ENCODE measurements at places on chromosomes 3 and 15.

GRCh38 chr15:24899795-24900194, 55.0 kb upstream of the SNRPN start:
- no peak for DNase-seq

DNA sequence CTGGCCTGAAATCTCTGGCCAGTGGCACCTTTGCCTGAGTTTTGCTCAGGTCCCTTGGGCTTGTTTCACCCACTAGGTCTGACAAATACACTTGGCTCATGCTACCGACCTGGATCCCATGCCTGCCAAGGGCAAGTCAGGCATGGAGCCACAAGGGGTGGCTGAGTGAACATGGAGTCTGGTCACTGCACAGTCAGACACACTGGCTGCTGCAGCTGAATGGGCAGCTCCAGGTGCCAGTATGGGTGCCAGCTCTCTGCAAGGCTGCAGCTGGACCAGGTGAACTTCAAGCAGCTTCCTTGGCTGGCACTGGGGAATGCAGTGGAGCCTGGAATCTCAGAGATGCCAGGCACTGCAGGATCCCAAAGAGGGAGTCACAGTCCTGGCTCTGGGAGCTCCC, 170.3 kb downstream of the NECTIN3 start:
- no peak for DNase-seq

DNA sequence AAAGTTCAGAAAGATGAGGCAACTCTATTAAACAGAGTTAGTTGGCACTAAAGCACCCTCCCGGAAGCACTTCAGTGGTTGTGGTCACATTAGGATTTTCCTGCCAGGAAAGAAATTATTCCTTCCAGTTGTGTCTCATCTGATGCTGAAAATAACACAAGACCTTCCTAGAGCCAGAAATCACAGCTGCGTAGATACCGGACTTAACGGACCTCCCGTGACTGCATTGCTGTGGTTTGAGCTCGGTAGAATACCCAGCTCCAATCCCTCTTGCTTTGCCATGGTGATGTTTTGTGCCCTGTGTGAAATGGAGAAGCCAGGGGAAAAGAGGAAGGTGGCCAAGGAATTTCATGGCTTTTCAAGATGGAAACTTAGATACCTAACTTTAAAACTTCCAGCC, 215.0 kb upstream of the IGF1R start:
- no peak for DNase-seq

DNA sequence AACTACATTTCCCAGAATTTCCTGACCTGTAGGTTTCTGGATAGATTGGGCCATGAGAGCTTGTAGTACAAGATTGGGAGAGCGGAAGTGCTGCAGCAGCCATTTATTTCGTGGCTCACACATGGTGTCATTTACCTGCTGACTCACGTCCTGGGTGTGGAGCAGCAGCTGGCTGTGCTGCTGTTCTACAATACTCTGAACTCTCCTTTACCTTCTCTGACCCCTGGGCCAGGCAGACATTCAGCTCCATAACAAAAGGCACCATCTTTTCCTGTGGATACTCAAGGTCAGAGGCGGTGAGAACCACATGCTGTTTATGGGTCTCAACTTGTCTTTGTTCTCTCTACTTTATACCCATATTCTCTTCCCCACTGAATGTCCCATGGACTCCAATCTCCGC, 490.2 kb downstream of the IGSF11 start:
- DNase-seq, result no peak

- DNase-seq, result no peak
These were observed 18.2 kb upstream of the FHIT start for GRCh38 chr3:61269435-61269834.

GRCh38 chr3:194928227-194928626, 242.5 kb downstream of the FAM43A start:
- no peak for DNase-seq

Measured in activated CD8-positive, alpha-beta memory T cell treated with anti-CD3 and anti-CD28 coated beads for 4 hours (primary cell).